Activated CD8-positive, alpha-beta memory T cell treated with anti-CD3 and anti-CD28 coated beads for 48 hours (primary cell): ENCODE measurements at places on chromosomes 4 and X.

GRCh38 chrX:9980927-9981326 is 13.8 kb downstream of the CLDN34 start:
- DNase-seq, result no peak

GRCh38 chr4:60868232-60868960 is 331.7 kb upstream of the ADGRL3 start:
- DNase-seq, result no peak

- no peak for DNase-seq
These were observed 250.4 kb downstream of the PRDM5 start for GRCh38 chr4:120672076-120672475.

- DNase-seq, result no peak
These were observed 143.4 kb downstream of the KLHL13 start for GRCh38 chrX:117973110-117973807.

- no peak for DNase-seq
These were observed 379.9 kb downstream of the ADAM29 start for GRCh38 chr4:175297965-175298565.
